ENCODE measurements at places on chromosomes 6 and 20.

DNA sequence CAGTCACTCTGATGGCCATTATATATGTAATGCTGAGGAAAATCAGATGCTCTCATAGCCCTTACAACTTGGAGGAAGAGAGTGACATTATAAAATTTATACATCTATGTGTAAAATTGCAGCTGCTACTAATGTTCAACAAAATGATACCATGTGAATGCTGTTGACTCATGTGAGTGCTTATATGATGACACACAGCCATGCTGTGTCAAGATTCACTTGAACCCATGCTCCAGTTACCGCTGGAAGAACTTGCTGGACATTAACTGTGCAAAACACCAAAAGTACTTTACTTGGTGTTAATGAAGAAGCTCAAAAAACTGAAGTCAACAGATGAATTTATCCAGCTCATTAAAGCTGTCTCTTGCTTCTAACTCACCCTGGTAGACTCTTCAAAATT lies 318.9 kb upstream of the PLCB4 start:
- DNase-seq: no peak

- DNase-seq: no peak
Observed at GRCh38 chr6:80129485-80129884, 23.0 kb downstream of the BCKDHB start.

DNA sequence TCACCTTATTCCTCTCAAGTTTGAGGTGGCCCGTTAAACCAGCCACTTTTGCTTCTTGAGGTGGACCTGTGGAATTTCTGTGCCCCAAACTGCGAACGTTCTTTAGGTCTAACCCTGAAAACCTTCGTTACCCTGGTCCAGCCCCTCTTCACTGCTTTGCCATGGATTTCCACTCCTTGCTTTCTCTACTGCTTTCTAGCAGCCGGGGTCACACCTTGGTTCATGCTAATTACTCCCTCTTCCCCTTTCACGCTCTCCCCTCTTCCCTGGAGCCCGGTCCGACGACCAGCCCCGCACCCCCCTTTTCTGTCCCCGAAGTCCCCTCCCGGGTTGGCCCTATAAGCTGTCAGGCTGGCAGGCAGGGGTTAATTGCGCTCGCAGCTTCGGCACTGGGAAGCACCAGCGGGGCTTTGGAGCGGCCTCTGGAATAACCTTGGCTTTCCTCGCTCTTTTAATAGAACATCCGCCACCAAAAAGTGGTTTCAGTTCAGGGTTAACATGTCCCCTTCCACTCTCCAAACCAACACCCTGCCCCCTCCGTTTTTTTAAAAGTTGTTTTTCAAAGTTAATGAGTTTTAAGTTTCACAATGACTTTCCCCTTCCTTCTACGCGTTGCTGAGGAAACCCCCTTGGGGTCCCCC lies 1.4 kb upstream of the HIVEP1 start:
- peak; percentile 71 for DNase-seq

DNA sequence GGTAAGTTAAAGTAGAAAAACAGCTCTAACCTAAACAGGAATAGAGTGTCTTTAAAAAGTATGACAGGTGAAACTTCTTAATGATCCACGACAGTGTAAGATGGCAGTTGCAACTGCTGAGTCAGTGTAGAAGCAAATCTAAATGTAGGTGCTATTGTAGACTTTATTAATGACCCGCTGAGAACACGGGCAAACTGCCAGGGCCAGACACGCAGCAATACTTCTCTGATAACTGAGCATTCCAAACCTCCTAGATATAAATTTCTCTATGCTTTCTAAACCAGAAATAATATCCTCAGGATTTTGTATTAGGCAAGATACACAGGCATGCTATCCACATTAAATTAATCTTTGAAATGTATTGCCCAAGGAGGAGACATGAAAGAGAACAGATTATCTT lies 1076.4 kb downstream of the HACE1 start:
- no peak for DNase-seq

GRCh38 chr20:4573564-4574355 lies 147.9 kb upstream of the PRND start:
- no peak for DNase-seq

GRCh38 chr6:147156799-147157382 lies 47.3 kb upstream of the STXBP5 start:
- DNase-seq: no peak

- no peak for DNase-seq
Observed at GRCh38 chr6:89347825-89348224, 4.7 kb downstream of the UBE2J1 start.

DNA sequence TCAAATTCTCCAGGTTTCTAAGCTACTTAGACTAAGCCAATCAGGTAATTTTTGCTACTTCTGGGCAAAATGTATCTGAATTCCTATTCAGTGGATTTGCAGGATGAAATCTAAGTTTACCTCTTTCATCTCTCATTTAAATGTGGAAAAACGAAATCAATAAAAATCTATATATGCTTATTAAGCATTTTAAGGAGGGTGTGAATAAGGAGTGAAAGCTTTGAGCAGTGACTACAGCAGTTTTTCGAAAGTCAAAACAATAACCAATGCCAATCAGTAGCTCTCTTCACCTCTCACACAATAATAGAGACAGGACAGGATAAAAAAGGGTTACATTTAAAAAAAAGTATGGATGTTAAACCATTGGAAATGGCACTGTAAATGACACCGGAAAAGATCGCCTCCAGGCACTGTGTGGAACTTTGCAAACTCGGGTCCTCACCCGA lies 476 bp upstream of the BCKDHB start:
- no peak for DNase-seq

GRCh38 chr6:131084982-131085381 lies 21.9 kb upstream of the EPB41L2 start:
- no peak for DNase-seq

DNA sequence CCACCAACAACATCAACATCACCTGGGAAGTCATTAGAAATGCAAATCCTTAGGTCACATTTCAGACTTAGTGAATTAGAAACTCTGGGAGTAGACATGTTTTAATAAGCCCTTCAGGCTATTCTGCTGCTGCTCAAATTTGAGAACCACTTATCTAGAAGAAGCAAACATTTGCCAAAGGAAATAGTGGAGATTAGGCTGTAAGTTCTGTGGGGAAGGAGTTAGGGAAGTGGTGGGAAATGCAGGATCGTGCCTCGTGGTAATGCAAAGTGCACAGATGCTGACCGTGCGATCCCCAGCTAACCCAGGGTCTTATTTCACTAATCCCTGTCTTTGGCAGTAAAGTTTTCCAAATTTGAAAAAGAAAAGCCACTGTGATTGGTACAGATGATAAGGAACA lies 328.5 kb downstream of the EPM2A start:
- no peak for DNase-seq

- no peak for DNase-seq
Observed at GRCh38 chr6:116010790-116011401, 49.8 kb downstream of the FRK start.

GRCh38 chr20:5481872-5482271 lies 165.1 kb upstream of the PROKR2 start:
- DNase-seq: no peak

DNA sequence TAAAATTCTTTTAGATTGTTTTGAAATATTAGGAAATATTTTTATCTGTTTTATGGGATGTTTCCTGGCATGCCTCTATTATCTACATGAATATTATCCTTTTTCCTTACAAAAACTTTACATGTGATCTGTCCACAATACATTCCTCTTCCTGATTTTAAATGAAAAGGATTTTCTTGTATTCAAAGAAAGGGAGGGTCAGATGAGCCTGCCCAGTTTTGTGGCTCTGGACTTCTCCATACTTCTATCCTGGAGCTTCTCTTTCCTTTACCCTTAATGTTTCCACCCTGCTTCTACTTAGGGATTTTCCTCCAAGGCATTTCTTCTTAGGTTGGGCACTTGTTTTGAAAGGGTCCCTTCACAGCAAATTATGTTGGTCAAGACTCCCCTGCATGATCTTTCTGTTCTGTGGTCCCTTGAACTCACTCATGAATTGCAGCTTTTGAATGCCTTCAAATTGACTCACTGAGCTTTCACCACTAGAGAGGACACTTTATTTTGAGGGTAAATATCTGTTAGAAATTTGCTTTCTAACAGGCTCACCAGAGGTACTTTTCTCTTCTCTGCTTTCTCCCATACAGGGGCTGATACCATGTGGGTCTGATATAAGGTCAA lies 104.9 kb downstream of the CENPW start:
- DNase-seq: no peak

GRCh38 chr6:7895125-7895423 lies 15.5 kb downstream of the TXNDC5 start:
- no peak for DNase-seq

GRCh38 chr20:36687850-36688249 lies 41.9 kb upstream of the SLA2 start:
- DNase-seq: no peak

DNA sequence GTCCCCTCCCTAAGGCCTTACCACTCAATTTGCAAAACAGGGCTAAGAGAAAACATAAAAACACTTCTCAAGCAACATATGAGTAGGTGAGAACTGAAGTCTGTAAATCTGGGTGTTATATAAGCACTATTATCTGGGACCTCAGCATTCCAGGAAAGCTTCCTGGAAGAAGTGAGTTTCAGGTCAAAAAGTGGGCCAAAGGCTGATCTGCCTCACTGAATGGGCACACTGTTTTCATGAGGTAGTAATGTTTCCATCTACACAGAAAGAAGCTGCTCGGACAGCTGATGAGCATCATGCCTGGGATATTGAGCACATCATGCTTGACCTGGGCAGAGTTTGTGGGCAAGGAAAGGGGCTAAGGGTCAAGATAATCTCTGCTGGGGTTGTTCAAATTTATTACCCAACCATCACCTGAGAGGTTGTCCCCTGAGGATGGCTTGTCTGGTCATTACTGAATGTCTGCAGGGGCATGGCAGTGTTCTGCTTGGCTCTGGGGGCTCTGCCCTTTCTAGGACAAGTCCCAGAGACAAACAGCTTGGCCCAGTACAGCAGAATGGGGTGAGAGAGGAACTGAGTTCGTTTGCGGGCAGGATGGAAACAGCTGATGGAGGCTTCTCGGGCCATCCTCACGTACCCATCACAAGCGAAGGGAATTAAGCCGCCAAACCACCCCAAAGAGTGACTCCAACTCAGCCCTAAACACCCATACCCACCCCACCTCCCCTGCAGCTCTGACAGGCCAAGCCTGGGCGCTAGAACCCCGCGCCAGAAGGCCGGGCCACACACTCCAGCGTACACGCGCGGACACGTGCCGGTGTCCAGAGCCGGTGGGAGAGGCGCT lies 1.2 kb upstream of the SYNJ2 start:
- DNase-seq: no peak

DNA sequence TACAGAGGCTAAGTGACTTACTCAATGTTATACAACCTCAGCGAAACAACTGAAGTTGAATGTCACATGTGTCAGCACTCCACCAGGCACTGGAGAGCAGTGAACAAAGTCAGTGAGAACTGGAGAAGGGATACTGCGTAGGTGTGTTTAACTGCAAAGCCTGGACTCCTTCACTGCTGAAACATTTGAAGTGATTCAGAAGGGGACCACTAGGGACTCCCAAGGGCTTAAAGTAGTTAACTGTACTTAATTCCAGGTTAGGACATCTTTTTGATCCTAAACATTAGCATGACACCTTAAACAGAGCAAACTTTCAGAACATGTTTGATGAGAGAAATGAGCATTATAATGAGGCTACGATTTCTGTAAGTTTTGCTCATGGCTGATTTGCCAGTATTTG lies 45.0 kb upstream of the ZBTB24 start:
- no peak for DNase-seq

GRCh38 chr6:21478883-21479539 lies 114.5 kb upstream of the SOX4 start:
- DNase-seq: peak; percentile 42

GRCh38 chr20:44435630-44436335 lies 39.9 kb upstream of the TTPAL start:
- DNase-seq: no peak

DNA sequence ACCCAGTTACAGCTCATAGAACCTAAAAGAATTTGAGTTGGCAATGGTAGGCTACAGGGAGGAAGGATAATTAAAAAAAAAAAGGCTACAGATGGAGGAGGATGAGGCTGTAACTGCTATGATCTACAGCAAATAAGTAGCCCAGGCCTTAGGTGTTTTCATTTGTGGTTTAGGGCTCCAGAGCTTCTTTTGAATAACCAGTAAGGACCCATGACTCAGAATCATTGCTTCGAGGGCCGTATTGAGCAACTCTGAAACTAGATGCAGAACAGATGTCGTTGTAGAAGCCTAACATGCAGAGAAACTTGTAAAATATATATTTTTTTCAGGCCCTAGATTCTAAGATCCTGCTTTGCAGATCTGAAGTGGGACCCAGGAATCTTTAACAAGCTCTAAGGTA lies 19.0 kb upstream of the ASIP start:
- no peak for DNase-seq

GRCh38 chr6:11500008-11500407 lies 37.5 kb upstream of the TMEM170B start:
- DNase-seq: no peak

DNA sequence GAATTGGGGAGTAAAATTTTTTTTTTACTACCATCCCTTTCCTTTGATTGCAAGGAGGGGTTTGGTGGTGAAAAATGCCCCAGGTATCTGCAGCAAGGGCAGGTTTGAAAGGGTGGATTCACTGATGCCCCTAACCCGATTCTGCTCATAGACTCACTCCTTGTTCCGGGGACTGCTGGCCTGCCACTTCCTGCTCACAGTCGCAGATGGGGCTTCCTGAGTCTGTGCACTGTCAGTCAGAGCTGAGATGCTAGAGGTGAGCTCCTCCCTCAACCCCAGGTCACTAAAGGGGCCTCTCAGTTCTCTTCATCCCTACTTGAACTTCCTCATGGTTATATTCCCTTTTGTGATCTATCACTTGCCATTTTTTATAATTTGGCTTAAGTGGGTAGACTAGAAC lies 357.9 kb downstream of the FARS2 start:
- DNase-seq: no peak

- no peak for DNase-seq
Observed at GRCh38 chr6:112037783-112038216, 16.1 kb upstream of the CCN6 start.

DNA sequence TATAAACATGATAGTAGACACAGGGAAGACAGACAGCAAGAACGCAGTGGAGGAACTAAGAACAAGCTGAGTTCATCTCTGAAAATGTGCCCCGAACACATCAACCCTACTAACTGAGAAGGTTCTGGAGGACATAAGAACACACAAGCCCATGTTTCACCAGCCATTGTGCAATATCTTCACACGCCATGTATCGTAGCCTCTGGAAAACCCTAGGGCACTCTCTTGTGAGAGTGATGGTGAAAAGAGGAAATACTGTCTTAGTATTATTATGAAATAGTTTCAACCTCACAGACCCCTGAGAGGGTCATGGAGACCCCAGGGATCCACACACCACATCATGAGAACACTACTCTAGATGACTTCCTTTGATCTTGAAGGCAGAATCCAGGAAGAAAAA lies 26.1 kb upstream of the FOXF2 start:
- DNase-seq: no peak

- no peak for DNase-seq
Observed at GRCh38 chr6:43284991-43285781, 12.9 kb upstream of the SLC22A7 start.

- DNase-seq: no peak
Observed at GRCh38 chr20:58682656-58683531, 9.7 kb upstream of the NPEPL1 start.

GRCh38 chr6:33116417-33116816 lies 40.6 kb downstream of the HLA-DPB1 start:
- DNase-seq: no peak

- DNase-seq: no peak
Observed at GRCh38 chr20:63313349-63314014, 20.5 kb downstream of the COL20A1 start.

Measured in left renal pelvis (tissue), 4 donors.